ENCODE measurements at places on chromosomes 6 and 20. TPM values are rescaled to one million over a fixed set of nuclear protein-coding genes. Genes with fewer than 3 reads are reported as not detected.

The ZFP57 gene
- total RNA-seq, result not detected

The RAB32 gene
- total RNA-seq, result not detected

The FOXS1 gene
- total RNA-seq, result not detected

The TAAR5 gene
- not detected for total RNA-seq

The HLA-DRB5 gene
- 27.9 TPM for total RNA-seq

The C6orf58 gene
- total RNA-seq, result not detected

The CLIC5 gene
- 3.7 TPM for total RNA-seq

The GRIK2 gene
- total RNA-seq, result not detected

The CPNE5 gene
- 0.47 TPM for total RNA-seq

The TINAG gene
- total RNA-seq, result not detected

The SIRPD gene
- 0.17 TPM for total RNA-seq

The ALDH5A1 gene
- total RNA-seq, result 3.6 TPM

The TCP11 gene
- total RNA-seq, result not detected

The LRP11 gene
- 6.5 TPM for total RNA-seq
